Small intestine (tissue), 16 donors: ENCODE measurements at places on chromosomes 16 and 17.

- DNase-seq, result peak; percentile 82
These were observed 12.6 kb downstream of the SAP30BP start for GRCh38 chr17:75679706-75680211.

DNA sequence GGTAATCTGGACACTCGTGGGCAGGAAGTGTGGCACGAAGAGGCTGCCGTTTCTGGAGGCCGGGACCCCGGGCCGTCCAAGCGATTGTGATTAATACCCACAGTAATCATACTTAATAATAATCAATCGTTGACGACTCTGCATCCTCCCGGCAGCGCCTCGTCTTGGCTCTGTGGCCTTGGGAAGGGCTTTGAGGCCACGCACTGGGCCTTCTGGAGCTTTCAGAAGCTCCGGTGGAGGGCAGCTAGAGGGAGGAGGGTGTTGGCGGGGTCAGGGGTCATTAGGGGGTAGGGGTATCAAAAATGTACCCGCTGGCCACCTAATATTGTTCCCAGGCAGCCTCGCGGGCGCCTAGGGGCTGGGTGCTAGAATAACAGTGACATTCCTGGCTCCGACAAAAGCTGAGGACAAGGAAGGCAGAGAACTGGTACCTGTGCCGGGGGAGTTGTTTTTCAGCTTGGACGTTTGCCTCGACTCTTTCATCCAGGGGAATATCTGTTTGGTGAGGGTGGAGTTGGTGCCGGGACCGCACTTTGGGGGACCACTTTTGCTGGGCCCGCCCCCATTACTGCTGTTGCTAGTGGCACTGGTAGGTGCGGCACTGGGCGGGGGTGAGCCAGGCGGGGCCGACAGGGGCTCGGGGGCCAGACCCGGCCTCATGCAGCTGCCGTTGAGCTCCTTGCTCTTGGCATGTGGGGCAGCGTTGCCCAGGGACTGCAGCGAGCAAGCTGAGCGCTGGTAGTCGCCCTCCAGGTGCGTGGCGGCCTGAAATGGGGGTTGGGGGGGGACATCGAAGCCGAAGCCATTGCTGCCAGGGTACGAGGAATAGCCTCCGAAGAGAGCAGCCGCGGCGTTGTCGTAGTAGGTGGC lies 6.9 kb upstream of the HOXB2 start:
- DNase-seq, result no peak

DNA sequence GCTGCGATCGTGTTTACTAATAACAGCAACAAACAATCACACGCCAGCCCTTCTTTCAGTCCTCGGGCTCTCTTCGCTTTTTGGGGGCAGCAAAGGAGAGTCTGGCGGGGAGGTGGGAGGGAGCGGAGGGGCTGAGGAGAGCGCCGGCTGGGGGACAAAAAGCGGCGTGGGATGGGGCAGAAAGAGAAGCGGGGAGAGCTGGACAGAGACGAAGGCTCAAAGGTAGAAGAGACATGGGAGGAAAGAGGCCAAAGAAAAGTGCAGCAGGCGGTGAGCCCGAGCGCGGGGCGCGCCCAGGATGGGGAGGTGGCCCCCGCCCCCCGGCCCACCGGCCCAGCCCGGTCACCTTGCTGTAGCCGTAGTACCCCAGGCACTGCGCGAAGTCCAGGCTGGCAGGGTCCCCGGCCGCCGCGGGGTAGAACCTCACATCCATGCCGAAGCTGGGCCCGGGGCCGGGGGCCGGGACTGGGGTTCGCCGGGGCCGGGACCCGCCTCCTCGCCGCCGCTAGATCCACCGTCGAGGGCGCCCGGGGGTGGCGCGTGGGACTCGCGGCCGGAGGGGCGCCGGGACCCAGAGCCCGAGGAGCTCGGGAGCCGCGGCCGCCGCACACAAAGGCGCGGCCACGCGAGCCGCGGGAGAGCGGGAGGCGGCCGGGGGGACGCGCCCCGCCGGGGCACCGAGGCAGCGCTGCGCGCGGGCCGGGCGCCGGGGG lies 496 bp downstream of the TOX3 start:
- DNase-seq, result peak; percentile 24

- no peak for DNase-seq
These were observed 43.5 kb upstream of the KLHDC4 start for GRCh38 chr16:87809150-87809902.

DNA sequence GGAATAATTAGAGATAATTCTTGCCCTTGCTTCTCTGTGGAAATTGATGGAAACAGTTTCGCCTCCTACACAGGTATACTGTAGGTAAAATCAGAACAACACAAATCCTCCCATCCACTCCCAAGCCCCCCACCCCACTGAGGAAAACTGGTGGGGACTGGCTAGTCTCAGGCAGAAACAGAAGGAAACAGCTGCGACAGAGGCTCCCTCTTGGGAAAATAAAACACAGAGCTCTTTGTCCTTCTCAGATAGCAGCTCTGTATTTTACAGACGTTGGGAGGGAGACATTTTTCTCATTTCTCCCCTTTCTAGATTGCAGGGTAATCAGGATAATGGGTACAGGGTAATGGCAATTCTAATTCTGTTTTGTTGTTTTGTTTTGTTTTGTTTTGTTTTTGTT lies 1.1 kb downstream of the SLFN13 start:
- DNase-seq, result peak; percentile 10

DNA sequence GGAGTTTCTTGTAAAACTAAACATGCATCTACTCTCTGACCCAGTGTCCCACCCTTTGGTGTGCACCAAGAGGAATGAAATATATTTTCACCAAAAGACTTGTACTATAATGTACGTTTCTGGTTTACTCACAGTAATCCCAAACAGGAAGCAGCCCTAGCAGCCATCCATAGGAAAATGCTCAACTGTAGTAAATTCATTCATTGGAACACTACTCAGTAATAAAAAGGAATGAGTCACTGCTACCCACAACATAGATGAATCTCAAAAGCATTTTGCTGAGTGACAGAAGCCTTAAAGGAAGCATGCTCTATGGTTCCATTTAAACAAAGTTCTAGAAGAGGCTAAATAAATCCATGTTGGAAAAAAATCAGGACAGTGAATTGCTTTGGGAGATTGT lies 37.6 kb upstream of the DHRS7B start:
- peak; percentile 36 for DNase-seq

DNA sequence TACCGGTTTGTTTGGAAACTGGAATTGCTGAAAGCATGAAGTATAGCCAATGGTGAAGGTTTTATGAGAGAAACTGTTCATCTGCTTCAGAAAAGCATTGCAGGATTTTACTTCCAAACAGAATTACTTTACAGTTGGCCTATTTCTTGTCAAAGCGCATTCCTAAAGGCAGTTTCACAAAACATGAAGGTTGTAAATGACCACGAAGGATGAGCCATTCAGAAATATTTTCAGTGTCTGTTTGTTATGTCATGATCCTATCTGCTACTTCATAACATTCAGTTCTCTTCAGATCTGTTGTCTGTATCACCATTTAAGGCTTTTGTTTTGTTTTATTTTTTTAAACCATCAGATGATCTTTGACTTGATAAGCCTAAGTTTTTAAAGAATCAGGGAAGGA lies 45.7 kb downstream of the AATF start:
- no peak for DNase-seq

- no peak for DNase-seq
These were observed 31.2 kb downstream of the GNA13 start for GRCh38 chr17:65025297-65025696.

DNA sequence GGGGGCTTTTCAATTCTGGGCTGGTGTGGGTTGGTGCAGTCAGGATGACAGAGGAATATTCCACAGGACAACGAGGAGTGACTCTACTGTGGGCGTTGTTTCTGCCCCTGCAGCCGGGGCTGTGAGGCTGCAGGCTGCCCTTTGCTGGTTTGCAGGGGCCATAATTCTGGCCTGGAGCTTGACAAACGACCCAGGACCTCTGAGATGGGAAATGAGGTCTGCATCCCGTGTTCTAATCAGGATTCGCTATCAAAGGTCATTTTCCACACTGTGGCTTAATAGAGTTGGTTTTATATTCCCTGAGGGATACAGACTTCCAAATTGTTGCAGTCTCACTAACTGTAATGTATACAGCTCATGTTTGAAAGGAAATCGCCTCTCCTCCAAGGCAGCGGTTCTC lies 180.9 kb downstream of the RPTOR start:
- DNase-seq, result no peak

GRCh38 chr16:78645657-78646056 lies 546.2 kb downstream of the WWOX start:
- DNase-seq, result no peak

DNA sequence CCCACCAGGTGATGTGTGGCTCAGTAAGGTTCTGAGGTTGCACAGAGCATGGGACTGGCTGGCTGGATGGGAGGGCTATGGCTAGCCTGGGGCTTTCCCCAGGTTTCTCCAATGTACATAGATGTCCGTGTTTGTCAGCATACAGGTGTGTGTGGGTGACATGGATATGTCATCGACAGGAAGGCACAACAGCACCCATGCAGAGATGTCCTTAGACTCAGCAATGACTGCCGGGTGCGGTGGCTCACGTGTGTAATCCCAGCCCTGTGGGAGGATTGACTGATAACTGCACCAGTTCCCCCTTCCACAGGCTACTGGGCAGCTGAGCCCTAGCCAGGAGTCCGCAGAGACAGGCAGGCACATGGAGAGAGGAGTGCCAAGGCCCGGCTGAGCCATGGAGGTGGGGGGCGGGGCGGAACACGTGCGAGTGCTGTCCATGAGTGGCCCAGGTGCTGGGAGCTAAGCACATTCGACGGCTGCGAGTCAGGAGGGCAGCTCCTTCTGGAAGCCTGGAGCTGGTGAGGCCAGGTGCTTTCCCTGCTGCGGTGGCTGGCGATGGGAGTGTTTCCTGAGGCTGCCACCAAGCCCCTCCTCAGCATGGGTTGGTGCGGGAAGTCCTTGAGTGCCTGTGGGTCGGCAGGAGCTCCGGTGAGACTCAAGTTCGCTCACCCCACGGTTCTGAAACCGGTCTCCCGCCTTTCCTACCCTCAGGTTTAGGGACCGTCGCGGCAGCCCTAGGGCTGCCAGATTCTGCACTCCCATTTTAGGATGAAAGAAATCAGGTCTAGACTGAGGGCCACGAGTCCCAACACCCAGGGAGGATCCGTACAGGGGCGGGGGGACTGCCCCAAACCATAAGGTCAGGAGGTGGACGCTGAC lies 858 bp upstream of the ASPSCR1 start:
- DNase-seq, result peak; percentile 39

- no peak for DNase-seq
These were observed 7.2 kb upstream of the C17orf78 start for GRCh38 chr17:37368577-37368976.

DNA sequence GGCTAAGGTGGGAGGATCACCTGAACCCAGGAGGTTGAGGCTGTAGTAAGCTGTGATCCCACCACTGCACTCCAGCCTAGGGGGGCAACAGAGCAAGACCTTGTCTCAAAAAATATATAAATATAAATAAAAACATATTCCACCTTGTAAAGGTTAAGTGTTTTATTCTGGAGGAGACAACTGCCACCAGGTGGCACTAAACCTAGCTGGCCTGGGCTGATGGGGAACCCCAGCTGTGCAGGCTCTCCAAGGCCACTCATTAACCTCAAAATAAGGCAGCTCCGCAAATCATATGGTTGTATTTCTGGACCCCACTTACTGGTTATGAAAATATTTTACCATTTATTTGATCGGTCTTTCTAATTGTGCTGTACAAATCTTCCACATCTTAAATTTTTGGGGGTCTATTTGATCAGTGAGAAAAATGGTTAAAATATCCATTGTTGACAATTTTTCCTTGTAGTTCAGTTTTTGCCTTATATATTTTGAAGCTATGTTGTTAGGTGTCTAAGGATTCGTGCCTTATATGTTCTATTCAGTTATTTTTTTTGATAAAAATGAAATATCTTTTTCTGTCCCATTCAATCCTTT lies 8.5 kb upstream of the ICAM2 start:
- peak; percentile 72 for DNase-seq

DNA sequence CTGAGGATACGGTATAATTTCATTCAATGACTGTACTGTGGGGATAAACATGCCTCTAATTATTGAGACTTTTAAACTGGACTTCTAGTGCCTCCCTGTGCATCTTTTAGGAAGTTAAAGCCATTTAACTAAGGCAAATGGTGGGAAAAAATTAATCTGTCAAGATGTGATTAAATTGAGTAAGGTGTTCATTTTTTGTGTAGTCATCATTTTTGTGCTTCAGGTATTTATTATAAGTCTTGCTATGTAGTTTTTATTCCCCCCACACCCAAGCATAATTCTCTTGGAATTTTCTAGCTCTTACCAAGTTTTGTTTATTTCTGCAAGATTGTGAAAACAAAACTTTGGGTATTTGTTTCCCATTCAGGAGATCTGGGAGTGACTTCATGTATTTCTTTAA lies 10.2 kb downstream of the TAF15 start:
- no peak for DNase-seq

DNA sequence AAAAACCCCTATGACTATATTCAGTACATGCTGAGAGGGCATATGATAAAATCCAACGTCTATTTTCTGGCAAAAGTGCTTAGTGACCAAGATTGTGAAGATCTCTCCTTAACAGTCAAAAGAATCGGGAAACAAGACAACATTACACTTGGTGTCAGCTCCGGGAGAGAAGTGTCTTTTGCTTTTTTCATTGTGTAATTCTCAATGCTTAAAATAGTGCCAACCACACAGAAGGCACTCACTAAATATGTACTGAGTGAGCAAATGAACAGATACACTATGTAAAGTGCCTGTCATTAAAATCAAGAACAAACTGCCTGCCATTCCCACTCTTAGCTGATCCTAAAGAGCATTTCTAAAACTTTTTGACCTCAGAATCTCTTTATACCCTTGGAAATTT lies 34.1 kb downstream of the VPS53 start:
- no peak for DNase-seq

- no peak for DNase-seq
These were observed 26.0 kb downstream of the CBFB start for GRCh38 chr16:67054901-67055300.

GRCh38 chr17:67456889-67457288 lies 79.8 kb downstream of the PITPNC1 start:
- DNase-seq, result no peak

- peak; percentile 83 for DNase-seq
These were observed 12.1 kb downstream of the HSD3B7 start for GRCh38 chr16:30996985-30997724.

GRCh38 chr17:40777459-40777858 lies 4.9 kb downstream of the KRT27 start:
- no peak for DNase-seq

DNA sequence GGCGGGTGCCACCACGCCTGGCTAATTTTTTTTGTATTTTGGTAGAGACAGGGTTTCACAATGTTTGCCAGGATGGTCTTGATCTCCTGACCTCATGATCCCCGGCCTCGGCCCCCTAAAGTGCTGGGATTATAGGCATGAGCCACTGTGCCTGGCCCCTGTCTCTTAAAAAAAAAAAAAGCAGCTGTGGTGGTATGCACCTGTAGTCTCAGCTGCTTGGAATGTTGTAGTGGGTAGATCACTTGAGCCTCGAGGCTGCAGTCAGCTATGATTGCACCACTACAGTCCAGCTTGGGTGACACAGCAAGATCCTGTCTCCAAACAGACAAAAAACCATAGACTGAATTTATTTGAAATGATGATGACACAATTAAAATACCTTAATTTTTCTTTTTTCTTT lies 24.3 kb downstream of the CDK12 start:
- no peak for DNase-seq

DNA sequence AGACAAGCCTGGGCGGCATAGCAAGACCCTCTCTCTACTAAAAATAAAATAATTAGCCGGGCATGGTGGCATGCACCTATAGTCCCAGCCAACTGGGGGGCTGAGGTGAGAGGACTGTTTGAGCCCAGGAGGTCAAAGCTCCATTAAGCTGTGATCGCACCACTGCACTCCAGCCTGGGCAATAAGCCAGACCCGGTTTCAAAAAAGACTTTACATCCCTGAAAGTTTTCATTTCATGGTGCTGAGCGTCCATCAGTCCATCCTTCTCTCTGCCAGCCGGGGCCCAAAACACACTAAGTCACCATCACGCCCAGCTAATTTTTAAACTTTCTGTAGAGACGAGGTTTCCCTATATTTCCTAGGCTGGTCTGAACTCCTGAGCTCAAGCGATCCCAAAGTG lies 10.6 kb downstream of the RAB40B start:
- DNase-seq, result no peak
